ENCODE measurements at places on chromosomes 4 and X.

DNA sequence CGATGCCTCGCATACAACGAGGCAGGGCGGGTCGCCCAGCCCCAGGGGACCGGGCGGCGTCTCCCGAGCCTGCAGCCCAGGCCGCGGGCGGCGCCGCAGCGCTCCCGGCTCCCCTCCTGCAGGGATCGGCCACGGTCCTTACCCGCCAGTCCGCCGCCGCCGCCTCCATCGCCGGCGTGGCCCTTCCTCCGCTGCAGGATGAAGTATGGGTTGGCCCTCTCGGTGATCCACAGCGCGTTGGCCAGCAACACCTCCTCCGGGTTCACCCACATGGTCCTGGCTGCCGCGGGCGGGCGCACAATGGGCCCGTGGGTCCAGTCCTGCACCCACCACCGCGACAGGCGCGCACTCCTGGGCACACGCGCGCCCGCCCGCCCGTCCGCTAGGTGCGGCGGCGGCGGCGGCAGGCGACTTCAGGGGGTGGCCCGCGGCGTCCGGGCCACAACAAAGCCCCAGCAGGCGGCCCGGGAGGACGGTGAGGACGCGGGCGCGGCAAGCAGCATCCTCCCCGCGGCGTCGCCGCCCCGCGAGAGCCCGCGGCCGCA, 339 bp downstream of the TBC1D9 start:
- DNase-seq = no peak

DNA sequence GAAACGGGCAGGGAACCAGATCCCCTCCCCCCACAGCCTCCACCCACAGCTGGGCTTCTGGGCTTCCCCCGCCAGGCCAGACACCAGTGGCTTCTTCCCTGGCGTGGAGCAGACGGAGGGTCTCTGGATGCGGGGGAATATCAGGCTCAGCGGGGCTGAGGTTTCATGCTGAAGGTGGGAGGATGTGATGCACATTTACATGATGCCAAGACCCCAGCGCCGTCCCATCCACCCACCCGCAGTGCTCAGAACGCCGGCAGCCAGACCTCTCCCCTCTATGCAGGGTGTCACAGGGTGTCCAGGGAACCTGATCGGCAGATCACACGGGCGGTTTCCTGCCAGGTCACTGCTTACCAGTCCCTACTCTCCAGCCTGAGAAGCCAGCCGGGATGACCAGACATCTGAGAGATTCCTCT, 12.8 kb upstream of the TNIP2 start:
- DNase-seq = no peak

- DNase-seq = no peak
Observed at GRCh38 chrX:15988661-15989603, 134.3 kb upstream of the AP1S2 start.

- no peak for DNase-seq
Observed at GRCh38 chr4:138007572-138007971, 234.6 kb downstream of the SLC7A11 start.

DNA sequence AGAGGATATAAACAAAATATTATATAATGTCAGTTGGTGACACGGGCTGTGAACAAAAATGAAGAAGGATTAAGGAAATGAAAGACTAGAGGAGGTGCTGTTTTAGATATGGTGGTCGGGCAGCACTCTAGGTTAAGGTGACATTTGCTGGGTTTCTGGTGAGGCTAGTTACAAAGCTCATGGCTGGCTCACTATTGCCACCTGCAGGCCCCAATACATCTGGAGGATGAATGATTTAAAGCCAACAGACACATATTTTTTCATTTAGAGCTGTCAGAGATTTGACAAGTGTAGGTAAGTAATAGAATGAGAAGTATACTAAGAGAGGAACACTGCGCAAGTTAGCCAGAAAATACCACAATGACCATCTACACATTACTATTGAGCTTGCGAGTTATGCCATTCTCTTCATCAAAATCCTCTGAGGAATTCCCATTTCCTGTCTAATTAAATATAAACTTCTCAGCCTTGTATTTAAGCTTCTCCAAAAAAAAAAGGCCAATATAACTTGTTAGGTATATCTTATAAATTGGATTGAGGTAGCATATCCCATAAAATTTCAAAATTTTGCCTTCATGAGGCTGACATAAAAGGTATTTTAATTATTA, 6.4 kb upstream of the FGG start:
- peak; percentile 43 for DNase-seq

DNA sequence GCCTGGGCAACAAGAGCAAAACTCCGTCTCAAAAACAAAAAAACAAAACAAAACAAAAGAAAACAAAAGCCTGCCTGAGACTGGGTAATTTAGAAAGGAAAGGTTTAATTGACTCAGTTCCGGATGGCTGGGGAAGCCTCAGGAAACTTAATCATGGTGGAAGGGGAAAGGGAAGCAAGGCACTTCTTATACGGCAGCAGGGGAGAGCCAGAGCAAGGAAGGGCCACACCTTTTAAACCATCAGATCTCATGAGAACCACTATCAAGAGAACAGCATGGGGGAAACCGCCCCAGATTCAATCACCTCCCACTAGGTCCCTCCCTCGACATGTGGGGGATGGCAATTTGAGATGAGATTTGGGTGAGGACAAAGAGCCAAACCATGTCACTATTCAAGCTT, 122.2 kb downstream of the UBE2K start:
- no peak for DNase-seq

DNA sequence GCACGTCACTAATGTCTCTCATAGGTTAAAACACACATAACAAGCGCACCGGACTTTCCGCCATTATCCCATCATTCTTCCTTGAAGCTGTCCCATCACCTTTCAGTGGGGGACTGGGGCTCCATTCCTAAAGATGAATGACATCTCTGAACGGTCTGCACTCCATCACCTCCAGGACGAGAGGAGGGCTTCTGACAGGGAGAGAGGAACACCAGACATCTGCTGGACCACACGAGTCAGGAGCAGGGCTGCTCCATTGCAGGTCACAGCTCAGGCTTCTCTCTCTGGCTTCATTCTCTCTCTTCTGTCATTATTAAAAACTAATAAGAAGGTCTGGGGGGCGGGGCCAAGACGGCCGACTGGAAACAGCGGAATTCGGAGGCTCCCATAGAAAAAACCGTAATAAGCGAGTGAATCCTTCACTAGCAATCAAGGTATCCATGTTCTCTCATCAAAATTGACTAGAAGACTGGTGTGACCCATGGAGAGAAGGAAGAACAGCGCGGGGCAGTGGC, 289.8 kb downstream of the LDB2 start:
- DNase-seq = no peak

GRCh38 chrX:56564921-56565840, 1.8 kb downstream of the UBQLN2 start:
- no peak for DNase-seq

DNA sequence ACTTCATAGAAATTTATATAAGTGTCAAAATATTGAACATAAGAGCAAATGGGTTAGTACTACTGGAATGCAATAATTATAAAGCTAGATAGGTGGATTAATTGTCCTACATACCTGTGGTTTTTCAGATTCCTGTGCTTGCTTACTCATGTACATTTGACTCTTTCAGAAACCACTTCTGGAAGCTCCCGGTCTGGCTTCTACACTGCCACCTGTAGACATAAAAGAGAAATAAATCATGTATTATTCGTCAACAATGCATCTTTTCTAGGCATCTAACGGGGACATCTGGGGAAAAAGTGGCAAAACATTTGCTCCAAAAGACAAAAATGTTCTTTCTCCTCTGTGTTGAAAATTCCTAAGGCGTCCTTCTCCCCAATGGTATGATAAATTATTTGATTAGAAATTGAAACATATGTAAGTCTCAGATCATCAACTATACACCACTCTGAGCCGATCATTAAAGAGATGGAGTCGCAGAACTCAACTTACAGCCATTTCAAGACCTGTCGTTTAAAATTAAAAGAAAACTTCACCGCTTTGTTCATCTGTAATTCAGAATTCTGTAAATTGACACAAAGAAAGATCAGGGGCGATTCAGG, 648.7 kb upstream of the DIPK2B start:
- DNase-seq = peak; percentile 53

GRCh38 chr4:176794151-176794550, 1.4 kb upstream of the VEGFC start:
- peak; percentile 73 for DNase-seq

DNA sequence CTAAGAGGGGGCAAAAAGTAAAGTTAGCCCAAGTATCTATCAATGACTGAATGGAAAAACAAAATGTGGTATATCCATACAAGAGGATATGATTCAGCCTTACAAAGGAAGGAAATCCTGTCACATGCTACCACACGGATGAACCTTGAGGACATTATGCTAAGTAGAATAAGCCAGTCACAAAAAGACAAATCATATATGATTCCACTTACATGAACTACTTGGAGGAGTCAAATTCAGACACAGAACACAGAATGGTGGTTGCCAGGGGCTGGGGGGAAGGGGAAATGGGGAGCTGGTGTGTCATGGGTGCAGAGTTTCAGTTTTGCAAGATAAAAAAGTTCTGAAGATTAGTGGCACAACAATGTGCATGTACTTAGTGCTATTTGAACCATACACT, 101.8 kb downstream of the SH3KBP1 start:
- no peak for DNase-seq

DNA sequence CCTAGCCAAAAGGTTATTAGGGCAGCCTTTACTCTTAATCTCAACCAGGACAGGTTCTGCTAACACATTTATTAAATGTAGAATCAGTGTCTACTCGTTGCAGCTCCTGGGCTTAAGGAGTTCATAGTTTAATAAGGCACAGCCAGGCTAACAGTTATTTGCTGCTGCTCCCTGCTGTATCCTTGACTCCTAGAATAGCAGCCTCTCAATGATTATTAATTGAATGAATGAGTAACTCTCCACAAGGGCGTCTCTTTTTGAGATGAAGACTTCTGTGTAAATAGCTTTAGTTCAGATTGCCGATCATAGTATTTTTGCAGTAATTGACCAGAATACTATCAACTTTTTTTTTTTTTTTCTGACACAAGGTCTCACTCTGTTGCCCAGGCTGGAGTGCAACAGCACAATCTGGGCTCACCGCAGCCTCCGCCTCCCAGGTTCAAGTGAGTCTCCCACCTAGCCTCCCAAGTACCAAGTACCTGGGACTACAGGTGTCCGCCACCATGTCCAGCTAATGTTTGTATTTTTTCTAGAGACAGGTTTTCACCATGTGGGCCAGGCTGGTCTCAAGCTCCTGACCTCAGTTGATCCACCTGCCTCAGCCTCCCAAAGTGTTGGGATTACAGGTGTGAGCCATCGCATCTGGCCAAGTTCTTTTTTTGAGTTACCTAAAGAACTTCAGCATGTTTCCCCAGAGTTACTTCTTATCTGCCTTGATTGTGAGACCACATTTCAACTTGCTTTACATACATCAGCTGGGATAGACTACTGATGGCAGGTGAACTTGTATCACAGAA, 2.9 kb downstream of the UGDH start:
- no peak for DNase-seq

DNA sequence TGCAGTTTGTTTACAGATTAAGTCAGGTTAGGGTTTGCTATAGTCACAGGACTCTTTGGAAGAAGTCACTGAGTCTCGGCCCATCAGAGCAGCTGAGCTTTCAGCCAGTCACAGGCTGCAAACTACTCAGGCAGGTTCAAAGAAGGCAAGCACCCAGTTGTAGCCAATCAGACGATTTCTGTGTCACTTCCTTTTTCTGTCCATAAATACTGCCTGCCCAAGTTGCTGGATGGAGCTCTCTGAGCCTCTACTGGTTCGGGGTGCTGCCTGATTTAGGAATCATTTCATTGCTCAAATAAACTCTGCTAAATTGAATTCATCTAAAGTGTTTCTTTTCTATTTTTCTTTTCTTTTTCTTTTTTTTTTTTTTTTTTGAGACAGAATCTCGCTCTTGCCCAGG, 7.3 kb upstream of the SH3BP2 start:
- no peak for DNase-seq

GRCh38 chr4:173477016-173477415, 53.0 kb downstream of the HAND2 start:
- no peak for DNase-seq

DNA sequence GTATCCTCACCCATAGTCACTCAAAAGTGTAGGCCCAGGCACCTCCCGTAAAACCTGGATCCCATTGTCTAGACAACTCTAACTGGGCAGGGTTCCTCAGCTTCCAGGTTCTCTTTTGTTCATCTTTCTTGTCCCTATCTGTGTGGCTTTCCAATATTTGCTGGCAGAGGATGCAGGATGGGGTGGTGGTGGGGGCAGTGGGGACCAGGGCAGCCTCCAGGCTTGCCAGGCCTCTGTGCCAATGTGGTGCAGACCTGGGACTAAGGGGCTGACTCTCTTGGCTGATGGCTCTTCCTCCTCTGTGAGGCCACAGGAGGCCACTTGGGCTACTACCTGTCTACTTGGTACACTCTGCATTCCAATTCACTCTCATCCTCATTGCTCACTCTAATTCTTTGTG, 76.4 kb downstream of the NBDY start:
- no peak for DNase-seq

GRCh38 chrX:96403446-96403845, 281.2 kb upstream of the DIAPH2 start:
- no peak for DNase-seq

DNA sequence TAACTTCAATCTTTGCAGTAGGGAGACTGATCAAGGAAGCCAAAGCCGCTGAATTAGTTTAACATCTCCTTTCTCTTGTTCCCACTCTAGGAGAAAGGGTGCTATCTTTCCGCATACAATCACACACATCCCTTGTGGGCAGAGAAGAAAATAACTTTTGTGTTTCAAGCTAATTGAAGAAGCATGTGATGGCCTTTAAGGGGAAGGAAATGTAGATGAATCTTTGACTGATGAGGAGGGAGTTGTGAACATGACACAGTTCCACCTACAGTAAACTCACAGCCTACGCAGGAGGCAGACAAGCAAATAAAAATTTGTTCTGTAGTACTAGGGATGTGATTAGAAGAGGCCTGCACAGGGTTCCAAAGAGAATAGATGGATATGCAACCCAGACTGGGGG, 14.7 kb upstream of the SPATA4 start:
- no peak for DNase-seq

DNA sequence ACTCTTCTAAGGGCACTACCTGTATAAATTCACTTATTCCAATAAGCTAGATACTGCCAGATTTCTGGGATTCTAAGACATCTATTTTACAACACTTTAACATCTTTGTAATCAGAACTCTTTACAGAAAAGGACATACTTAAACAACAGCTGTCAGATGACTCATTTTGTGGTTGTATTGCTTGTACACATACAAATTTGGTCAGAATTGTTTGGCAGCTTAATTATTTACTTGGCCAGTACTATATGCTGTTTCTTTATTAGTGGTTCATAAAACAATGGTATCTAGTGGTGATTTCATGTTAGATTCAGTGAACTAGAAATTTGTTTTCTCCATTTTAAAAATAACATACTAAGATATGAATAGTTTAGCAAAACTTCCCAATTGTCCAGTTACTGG, 27.2 kb downstream of the PALLD start:
- no peak for DNase-seq

- DNase-seq = no peak
Observed at GRCh38 chr4:165208741-165209388, 1.5 kb downstream of the KLHL2 start.

GRCh38 chr4:161317000-161317399, 846.8 kb downstream of the FSTL5 start:
- no peak for DNase-seq
